ENCODE measurements at places on chromosomes 5 and 9.

DNA sequence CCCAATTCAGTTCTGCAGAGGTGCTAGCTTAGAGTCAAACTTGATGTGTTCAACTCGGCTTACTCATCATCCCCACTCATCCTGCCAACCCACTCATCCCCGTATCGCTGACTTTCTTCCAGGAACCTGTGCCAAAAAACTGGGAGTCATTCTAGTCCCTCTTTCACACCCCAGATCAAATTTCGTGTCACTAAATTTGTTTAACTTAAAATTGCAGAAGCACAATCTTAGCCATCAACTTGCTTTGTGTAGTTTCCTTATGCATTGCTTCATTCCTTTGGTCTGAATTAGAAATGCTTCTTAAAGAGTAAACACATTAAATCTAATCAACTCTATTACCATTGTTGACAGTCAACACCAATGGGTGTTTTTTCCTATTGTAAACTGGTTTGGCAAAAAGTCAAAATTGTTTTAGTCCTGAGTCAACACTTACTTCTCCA lies 162.4 kb downstream of the TTC39B start:
- no peak for DNase-seq

- DNase-seq, result no peak
These were observed 171.8 kb upstream of the S1PR3 start for GRCh38 chr9:88819476-88819875.

DNA sequence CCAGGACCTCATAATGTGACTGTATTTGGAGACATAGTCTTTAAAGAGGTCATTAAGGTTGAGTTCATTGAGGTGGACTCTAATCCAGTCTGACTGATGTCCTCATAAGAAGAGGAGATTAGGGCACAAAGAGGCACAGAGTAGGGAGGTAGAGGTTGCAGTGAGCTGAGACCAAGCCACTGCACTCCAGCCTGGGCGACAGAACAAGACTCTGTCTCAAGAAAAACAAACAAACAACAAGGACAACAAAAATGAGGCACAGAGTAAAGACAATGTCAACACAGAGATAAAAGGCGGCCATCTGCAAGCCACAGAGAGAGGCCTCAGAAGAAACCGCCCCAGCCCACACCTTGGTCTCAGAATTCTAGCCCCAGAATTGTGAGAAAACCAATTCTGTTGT lies 17.0 kb upstream of the TDRD7 start:
- DNase-seq, result no peak

DNA sequence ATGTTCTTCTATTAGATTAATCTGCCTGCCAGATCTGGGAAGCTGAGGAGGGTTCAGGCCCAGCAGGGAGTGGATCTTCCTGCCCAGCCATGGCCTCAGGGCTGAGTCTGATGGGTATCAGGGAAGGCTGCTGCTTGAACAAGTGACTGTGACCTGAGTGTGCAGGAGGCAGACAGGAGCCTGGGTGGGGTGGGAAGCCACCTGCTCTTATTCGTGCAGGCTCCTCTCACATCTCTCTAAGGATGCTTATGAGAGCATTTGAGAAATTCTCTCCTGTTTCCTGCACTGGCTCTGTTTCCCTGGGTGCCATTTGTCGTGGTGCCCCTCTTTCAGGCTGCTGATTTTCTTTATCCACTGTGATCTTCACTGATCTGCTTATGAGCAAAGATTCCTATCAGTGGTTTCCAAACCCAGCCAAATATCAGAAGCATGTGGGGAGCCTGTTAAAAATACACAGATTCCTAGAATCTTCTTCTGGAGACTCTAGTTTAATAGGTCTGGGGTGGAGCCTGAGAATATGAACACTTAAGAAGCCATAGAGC lies 2.1 kb downstream of the RGS3 start:
- no peak for DNase-seq

GRCh38 chr9:124708074-124708473 lies 63.0 kb downstream of the NR6A1 start:
- no peak for DNase-seq

DNA sequence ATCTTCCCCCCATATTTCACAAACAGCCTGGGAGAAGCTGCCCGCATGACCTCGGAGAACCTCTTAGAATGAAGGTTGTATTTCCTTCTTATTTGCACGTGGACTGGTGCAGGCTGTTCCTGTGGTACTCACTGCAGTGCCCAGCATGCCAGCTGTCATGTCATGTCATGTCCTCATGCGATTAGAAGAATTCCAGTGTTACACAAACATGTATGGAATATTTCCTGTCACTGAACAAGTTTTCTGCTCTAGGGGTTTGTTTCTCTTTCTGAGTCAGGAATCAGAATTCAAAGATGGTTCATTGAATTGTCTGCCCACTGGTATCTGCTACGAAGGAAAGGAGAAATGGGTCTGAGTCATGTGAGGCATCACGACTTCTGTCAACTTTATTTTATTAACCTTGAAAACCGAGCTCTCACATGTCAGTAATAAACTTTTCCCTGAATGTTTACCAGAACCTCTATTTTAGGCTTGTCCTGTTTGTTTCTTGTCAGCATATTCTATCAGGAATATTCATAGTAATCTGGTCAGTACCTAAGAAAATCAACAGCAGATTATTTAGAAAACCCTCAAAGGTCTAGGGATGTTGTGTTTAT lies 415.6 kb downstream of the GADD45G start:
- DNase-seq, result no peak

GRCh38 chr5:151700296-151700695 lies 13.6 kb upstream of the SPARC start:
- no peak for DNase-seq

DNA sequence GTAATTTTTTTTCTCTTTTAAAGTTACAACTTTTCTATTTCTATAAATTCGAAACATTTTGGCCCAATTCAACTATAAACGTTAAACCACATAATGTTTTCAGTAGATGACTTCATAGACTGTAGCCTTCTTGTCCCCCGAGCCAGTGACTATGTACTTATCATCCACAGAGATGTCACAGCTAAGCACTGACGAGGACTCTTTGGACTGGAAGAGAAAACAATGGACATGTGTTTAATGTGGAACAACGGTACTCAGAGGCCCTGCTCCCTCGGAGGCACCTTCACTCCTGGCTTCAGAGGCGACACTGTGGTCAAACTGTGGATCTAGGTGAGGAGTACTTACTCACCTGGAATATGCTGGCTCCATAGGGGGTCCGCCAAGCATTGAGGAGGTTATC lies 105.2 kb downstream of the TLE1 start:
- DNase-seq, result no peak

DNA sequence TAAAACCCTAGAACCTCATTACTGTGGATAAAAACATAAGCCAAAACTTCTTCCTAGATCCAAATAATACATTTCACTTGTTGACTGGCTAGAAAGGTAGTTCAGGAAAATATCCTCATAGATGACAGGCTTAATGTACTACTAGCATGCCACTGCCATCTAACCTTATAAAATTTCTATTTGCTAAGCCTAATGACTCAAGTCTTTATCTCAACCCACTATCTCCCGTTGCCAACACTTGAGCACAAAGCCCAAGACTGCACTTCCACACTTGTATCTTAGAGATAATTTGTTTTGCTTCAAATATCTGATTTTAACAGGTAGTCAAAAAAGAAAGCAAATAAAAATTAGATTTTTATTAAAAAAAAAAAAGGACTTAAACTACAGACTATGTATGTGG lies 42.7 kb downstream of the FBXL17 start:
- DNase-seq, result no peak

DNA sequence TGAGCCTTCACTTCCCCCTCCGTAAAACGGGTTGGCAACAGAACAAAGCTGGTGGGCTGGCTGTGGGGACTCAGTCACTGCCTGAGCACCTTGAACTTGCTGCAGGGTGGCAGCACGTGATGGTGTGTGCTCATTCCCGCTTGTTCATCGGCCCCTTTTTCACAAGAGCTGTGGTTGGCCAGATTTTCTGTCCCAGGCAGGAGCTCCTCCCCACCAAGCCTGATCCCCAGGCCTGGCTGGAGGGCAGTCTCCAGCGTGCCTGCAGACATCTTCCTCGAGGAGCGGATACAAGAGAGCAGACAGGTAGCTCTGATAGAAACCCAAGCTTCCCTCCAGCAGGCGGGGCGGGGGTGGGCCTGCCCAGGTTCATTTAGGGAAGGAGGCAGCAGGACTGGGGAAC lies 61.9 kb upstream of the ORM1 start:
- DNase-seq, result no peak

GRCh38 chr9:92295827-92296258 lies 2.3 kb upstream of the IARS1 start:
- DNase-seq, result no peak

DNA sequence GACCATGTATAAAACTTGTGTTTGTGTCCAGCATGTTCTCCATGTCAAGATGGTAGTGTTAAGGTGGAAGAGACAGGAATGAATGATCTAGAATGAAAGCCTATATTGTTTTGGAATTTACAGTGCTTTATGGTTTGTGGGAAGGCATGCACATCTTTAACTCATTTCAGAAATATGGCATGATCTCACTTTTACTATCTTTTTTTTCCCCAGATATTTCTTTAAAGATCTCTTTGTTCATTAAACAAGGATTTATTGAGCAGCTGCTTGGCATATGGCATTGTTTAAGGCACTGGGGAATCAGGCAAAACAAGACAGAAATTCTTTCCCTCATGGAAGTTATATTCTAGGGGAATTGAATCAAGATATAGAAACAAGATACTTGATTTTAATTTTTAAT lies 51.7 kb downstream of the SLC12A2 start:
- DNase-seq, result no peak

DNA sequence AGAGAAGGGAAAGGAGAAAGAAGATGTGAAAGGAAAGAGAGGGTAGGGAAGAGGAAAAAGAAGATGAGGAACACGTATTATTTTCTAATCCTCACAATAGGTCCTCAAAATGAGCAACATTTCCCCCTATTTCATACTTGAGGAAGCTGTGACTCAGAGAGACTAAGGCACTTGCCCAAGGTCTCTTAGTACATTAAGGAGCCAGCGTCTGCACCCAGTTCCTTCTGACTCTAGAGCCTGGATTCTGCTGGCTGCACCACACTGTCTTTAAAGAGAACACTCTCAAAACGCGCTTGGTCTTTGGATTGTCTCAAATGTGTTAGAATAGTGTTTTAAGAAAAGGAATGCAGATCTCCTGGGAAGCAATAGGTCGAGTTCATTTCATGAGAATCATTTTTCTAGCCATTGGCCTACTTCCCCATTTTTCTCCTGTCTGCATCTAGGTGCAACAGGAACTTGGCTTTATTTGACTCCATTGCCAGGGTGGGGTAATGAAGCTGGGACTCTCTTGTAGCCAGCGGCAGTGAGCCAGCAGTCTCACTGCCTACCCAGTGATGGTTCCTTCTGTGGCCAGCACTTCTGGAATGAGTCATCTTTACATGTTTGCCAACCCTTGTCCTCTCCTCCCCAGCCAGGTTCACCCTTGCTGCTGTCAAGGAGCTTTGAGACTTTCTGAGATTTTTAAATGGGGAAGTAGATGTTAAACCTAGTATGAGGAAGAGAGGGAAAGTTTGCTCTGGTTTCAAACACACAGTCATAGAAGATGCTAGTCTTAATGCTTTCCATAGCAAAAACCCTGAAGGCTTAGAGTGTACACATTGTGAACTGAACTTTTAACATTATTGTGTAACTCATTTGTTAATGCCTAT lies 82.7 kb downstream of the DOCK8 start:
- DNase-seq, result no peak

- DNase-seq, result no peak
These were observed 338.3 kb downstream of the RAB3C start for GRCh38 chr5:58921159-58921558.

- DNase-seq, result no peak
These were observed 48.0 kb upstream of the LRRC19 start for GRCh38 chr9:27053369-27054022.

GRCh38 chr5:50564558-50564957 lies 101.9 kb upstream of the PARP8 start:
- DNase-seq, result no peak

GRCh38 chr5:171336521-171337209 lies 27.6 kb downstream of the TLX3 start:
- DNase-seq, result no peak

DNA sequence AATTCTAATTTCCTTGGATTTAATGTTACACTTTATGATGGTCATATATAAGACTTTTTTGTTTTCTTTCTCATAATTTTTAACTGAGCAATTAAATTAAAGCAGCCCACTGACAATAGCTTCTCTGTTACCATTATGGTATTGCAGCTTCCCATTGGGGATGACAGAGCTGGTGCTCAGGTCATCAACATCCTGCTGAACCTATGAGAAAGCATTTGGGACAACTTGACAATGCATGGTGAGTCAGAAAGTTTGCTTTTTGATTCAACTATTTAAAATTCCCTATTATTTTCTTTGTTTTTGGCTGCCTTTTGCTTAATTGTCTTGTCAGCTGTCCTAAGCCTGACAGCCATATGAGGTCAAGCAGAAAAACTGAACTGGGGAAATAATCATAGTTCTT lies 487.4 kb upstream of the RIOK2 start:
- no peak for DNase-seq

DNA sequence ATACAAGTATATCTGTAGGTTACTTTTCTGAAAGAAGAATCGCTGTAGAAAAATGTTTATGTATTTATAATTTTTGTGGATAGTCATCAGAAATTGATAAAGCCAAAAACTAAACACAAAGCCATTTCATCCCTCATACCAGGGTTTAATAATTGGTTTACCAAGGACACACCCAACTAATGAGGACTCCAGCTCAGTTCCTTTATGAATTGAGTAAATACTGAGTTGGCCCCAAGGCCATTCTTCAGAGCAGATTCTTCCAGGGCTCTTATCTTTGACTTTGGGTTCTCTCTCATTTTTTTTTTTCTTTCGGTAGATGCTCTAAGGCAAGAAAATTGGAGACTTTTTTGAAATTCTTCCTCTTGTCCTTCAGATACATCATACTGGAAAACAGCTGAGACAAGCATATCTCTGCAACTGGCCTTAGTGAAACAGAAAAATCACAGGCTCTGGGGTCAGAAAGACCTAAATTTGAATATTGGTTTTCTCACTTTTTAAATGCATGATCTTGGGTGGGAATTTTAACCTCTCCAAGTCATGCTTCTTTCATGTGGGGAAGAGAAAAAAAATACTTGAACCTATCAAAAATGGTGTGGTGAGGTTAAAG lies 401.8 kb downstream of the ARHGEF28 start:
- no peak for DNase-seq

DNA sequence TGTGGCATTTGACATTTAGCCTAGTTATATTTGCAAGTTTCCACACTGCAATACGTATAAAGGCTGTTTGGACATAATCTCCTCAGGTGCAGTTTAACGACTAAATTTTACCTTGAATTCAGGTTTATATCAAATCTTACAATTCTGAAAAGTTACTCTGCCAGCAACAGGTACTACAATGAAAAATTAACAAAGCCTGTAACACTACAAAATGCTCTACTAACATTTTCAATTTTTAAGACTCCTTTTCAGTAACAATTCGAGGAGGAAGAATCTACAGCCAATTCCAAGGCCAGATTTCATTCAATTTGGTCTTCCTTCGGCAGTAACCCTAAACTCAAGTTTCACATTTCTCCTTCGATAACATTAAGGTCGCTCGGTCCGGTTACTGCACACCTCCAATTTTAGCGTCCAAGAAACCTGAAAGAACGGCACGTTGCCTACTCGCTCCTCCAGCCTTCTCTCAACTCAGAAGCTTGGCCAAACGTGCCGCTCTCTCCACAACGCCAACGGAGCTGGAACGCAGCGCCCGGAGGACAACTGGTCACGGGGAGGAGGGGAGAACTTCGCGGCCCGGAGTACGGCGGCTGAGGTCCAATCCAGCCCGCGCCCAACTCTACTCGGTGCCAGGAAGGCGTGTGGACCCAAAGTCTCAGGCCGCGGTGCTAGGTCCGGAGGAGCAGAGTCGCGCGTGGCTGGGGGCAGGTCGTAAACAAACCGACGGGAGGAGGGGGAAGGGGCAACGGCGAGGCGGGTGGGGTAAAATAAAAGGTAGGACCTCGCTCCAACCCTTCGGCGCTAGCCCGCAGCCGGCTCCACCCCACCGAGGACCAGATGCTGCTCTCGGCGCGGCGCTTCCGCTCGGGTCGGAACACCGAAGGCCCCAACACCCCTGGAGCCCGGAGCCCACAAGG lies 681 bp downstream of the FNIP1 start:
- peak; percentile 13 for DNase-seq
